ENCODE measurements at places on chromosomes 5 and 9.

DNA sequence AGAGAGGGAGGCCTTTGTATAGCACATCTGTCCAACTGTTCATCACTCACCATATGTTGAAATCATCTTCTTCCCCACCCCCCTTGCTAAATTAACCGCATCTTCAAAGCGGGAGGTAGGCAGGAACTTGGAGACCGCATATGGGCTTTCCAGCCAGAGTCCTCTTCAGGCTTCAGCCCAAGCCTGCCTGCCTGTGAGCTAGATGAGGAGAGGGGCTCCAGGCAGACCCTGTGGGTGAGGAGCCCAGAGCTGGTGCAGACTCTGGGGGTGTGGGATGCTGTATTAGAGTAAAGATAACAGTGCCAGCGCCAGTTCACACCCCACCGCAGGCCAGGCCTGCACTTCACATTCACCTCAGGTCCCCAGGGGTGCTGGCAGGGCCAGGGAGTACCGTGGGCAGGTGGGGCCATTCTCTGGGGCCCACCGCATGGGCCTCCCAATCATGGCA lies 16.2 kb downstream of the PRRC2B start:
- no peak for DNase-seq

DNA sequence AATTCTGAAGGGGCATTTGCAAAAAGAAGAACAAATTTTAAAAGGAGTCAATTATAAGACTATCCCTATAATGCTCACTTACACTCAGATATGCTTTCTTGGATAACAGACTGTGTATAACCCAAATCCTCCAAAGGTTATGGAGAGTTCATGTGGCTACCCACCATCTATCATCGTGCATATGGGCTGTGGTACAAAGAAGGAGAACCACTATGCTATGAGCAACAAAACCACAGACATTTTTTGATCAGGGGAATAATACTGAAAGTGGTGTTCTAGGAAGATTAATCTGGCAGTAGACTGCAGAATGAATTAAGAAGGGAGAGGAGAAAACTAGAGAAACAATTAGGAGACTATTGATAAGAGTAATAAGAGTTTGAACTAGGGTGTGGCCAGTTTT lies 16.8 kb downstream of the NR3C1 start:
- DNase-seq: no peak

DNA sequence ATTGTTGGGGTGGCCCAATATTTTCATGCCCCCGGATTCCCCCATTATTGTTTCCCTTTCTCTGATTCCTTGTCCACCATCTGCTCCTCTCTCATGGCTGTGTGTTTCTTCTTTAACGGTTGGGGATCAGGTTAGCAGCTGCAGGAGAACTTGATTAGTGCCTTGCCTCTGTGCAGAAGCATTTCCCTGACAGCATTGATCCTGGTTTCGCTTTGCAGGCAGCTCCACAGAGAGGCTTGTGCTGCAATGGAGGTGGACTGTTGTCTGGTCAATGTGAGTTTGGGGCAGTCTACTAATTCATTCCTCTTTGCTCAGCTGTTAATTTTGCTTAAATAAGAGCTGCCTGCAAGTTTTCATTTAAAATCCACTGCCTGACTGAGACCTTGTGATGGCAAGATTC lies 32.5 kb upstream of the SSBP2 start:
- DNase-seq: no peak

GRCh38 chr5:122182491-122182921 lies 53.2 kb downstream of the ZNF474 start:
- DNase-seq: no peak

DNA sequence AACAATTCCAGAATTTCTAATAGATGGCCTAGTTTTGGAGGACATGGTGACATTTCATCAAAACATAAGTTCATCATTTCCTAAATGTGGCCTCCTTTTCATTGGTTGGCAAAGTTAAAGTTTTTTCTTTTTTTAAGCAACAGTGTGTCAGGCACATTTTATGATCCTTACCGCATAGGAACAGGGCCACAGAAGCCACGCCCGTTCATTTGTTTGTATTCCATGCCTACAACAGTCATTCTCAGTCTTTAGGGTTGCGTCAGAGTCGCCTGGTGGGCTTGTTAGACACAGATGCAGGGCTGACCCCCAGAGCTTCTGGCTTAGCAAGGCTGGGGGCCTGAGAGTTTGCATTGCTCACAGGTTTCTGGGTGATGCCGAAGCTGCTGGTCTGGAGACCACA lies 130.2 kb downstream of the HSD17B3 start:
- no peak for DNase-seq

GRCh38 chr9:20043461-20043860 lies 254.6 kb upstream of the SLC24A2 start:
- DNase-seq: no peak

DNA sequence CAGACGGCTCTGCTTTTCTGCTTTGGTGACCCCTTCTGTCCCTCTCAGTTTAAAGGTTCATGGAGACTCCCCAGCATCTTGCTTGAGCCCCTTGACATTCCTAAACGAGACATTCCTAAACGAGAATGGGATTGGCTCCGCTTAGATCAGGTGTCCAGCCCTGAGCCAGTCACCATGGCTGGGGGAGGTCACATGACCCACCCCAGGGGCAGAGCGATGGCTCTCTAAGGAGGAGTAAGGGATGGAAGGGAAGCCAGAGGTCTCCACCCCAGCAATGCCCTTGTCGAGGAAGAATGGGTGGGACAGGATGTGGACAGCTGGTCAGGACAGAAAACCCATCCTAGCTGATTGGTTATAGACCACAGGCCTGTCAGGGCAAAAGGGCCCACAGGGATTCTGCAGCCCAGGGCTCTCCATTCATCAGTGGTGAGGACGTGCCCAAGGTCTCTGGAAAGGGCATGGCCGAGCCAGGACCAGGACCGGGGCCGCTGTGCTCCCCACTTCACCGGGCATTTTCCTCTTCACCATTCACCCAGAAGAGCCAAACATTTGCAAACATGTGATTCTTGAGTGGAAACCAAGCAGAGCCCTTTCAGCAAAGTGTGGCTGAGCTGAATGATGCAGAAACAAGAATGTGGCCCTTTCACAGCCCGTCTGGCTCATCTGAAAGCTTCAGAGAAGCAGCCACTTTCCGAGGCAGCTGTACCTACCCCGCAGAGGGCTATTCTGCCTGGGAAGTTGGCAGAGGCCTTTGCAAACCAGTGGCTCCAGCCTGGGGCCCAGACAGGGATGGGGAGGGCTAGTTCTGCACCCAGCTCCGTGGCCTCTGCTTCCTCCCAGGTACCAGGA lies 19.8 kb upstream of the AIF1L start:
- no peak for DNase-seq

DNA sequence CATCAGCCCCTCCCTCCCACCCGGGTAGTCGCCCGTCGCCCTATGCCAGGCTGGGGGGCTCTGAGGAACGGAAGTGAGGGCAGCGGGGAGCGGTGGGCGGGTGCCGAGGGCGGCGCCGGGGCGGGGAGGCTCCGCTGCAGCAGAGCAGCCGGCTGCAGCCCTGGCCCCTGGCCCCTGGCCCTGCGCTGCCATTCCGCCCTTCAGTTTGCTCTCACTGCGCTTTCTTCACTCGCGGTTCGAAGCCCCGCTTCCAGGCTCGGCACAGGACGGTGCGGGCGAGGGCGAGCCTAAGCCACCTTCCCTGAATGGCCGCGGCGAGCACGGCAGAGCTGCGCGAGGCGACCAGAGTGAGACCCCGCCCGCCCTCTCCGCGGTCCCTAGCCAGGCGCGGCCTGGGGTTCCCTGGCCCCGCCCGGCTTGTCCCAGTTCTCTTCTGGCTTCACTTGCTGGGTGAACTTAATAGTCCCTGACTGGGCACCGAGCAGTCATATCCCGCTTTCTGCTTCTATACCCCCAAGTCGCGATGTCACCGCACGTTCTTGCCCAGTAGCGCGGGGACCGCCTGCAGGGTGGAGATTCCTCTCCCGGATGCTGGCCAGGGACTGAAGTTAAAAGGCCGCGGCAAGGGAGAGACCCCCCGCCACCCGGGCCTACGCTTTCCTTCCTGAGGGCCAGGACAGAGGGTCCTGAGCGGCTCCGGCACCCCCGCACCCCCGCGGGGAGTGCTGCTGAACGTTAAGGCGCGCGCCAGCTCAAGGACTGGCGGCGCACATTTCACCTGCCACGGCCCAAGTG lies 623 bp upstream of the TRIM36 start:
- DNase-seq: no peak

- DNase-seq: no peak
These were observed 80.2 kb downstream of the PRKACG start for GRCh38 chr9:68933434-68934328.

DNA sequence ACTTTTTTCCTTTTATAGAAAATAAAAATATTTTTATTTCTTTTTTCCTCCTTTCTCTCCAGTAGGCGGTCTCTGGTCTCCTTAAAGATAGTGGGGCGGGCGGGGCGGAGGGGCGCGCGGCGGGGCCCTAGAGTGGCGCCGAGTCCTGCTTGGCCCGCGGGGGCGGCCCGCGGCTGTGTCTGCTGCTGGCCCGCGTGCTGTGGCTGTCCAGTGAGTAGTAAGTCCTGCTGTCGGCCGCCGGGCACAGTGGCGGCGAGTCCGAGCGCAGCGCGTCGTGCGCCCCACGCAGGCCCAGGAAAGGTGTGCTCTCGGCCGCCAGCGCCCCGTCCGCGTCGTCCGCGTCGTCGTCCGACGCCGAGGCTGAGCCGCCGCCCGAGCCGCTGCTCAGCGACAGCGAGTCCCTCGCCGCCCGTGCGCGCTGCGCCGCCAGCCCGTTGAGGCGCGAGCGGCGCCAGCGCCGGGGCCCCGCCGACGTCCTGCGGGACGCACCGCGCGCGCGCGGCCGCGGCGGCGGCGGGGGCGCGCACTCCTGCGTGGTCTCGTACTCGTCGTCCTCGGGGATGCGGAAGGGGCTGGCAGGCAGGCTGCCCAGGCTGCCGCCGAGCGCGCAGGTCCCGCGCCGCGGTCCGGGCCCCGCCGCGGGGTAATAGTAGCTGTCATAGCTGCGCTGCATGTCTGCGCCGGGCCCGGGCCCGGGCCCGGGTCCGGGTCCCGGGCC lies 52.3 kb downstream of the PSD2 start:
- DNase-seq: peak; percentile 61

GRCh38 chr5:40873286-40873880 lies 32.2 kb downstream of the CARD6 start:
- no peak for DNase-seq

DNA sequence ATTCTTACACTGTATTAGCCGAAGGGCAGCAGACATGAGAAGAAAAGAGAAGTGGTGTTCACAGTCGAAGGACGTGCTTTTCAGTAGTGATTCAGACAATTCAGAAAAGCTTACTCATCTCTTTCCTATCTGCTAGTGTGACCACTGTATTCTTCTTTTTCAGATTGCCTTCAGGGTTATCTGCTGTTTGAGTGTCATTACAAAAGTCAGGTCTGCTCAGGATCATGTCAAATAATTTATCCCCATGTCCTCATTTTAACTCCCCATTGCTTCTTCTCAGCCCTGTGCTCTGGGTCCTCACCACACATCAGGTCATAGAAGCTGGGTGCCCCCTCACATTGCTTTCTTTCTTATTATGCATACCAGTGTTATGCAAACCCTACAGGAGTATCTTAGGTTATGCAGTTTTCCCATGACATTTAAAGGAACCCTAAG lies 394.0 kb downstream of the CETN3 start:
- DNase-seq: no peak

DNA sequence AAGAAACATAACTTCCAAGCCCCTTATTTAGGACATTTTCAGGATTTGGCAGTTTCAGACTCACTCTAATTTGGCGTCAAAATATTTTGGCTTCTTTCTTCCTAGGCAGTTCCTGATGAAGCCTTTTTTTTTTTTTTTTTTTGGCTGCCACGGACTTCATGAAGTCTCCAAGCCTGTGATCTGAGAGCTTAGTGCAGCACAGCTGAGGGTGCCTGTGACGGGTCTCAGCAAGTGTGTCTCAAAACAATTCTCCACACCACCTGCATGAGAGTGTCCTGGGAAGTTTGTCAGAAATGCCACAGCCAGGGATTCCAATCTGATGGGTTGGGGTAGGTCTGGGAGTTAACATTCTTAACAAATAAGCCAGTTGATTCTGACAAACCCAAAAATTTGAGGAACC lies 6.0 kb upstream of the ESM1 start:
- DNase-seq: no peak

- no peak for DNase-seq
These were observed 259.4 kb downstream of the GADD45G start for GRCh38 chr9:89864257-89864656.

DNA sequence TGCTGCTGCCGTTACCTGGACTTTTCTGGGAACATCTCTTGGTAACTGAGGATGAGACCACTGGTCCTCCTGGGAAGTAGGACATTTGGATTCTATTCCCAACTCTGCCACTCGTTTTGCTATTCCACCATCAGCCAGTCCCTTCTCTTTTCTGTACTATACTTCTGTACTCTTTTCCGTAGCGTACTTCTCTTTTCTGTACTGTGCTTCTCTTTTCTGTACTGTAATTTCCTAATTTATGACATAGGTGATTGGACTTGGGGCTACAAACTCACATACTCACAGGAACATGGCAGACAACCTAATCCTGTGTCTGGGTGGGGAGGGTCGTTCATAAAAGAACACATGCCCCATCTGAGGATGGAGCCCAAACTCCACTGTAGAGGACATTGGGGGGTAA lies 335.3 kb upstream of the PANK3 start:
- no peak for DNase-seq

- no peak for DNase-seq
These were observed 81.6 kb downstream of the CYFIP2 start for GRCh38 chr5:157347301-157348048.

GRCh38 chr5:71471193-71471592 lies 15.7 kb downstream of the BDP1 start:
- DNase-seq: no peak

DNA sequence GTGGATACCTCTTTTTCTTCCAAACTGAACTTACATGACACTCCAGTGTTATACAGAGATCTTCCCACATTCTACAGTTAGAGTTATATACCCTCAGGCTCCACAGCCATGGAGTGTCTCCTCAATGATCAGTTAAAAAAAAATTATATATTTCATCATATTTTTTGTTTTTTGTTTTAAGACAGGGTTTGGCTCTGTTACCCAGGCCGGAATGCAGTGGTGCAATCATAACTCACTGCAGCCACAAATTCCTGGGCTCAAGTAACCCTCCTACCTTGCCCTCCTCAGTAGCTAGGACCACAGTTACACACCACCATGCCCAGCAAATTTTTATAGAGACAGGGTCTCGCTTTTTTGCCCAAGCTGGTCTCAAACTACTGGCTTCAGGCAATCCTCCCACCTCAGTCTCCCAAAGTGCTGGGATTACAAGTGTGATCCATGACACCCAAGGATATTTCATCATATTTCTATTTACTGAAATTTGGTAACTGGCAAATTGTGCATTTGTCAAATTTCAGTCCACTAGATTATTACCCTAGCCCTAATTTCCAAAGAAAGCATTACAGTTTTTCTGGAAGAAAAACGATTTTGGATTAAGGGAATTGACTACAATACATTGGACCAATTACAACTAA lies 18.1 kb upstream of the SCAI start:
- DNase-seq: no peak

DNA sequence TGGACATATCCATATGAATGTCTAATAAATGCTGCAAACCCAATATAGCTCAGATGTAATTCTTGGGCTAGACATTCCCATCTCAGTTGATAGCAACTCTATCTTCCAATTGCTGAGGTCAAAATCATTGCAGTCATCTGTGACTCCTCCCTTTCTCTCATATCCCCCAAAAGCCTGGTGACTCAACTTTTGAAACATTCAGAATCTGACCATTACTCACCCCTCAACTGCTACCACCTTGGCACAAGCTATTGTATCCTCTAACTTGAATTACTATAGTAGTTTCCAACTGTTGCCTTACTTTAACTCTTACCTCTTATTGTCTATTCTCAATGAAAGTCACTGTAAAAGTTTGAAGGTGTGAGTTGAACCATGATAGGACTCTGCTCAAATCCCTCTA lies 600.1 kb upstream of the RGMB start:
- no peak for DNase-seq

Measured in stimulated activated CD8-positive, alpha-beta memory T cell treated with anti-CD3 and anti-CD28 coated beads, Interleukin-2, amount 100 ng/mL, for 1 hour (primary cell).